ENCODE measurements at places on chromosomes 7 and 10. TPM values are rescaled to one million over a fixed set of nuclear protein-coding genes. Genes with fewer than 3 reads are reported as not detected.

PIP gene
- not detected for total RNA-seq

- H3K36me3 ChIP-seq: peaks cover 7% of the 10 kb centered on the region
- no peak for DNase-seq
- no peak overlapping the region for H3K4me3 ChIP-seq
- no peak overlapping the region for H3K27ac ChIP-seq
These were observed 33.3 kb downstream of the CHCHD3 start for GRCh38 chr7:133048589-133048988.

LRIT1 gene
- total RNA-seq: not detected

DNA sequence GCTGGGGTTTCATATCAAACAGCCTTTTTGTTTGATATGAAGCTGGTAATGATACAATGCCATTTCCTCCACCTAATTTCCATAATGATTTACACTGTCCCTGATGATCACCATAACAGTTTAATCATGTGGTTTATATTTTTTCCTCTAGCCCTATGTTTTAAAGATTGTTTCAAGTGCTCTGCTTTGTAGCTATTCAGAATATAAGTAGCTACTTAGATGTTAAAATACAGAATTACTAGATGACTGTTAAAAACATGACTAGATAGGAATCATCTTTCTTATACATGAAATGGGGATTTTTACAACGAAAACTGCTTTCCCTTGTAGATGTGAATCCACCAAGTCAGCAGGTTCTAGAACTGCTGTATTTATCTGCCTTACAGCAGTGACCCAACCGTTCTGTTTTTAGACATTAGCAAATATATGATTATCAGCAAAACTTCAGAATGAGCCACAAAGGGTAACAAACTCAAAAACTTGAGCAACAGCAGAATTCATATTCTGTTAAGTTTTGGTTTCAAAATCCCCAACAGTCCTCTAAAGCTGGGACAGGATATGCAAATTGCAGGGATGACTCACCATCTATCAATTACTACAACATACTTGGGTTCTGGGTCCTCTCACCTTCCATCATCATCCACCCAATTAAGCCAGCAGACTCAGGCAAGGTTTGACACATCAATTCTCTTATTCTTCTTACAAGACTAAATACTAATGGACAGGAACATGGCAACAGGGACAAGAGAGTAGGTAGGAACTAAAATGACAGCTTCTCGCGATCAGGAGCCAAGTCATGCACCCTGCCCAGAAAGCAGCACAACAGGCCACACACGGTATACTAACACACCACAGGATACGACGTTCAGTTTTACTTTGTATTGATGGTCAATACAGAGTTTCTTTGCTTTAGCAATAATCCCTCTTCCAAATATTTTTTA, 83.9 kb downstream of the PIP4K2A start:
- H3K27me3 ChIP-seq: no peaks in the 10 kb centered on the region
- H3K4me3 ChIP-seq: peak overlapping the region; percentile 76
- peak overlapping the region; percentile 95 for H3K27ac ChIP-seq
- H3K36me3 ChIP-seq: peaks cover 16% of the 10 kb centered on the region
- H3K4me1 ChIP-seq: peaks cover 79% of the 10 kb centered on the region
- DNase-seq: peak; percentile 84

ACTR3C gene
- 7.9 TPM for total RNA-seq

GRCh38 chr7:41755096-41755495, 52.2 kb upstream of the INHBA start:
- H3K4me1 ChIP-seq: no peaks in the 10 kb centered on the region
- DNase-seq: no peak
- no peak overlapping the region for H3K4me3 ChIP-seq
- no peak overlapping the region for H3K27ac ChIP-seq

- no peaks in the 10 kb centered on the region for H3K36me3 ChIP-seq
- H3K4me1 ChIP-seq: peaks cover 8% of the 10 kb centered on the region
These were observed 34.8 kb upstream of the SEPHS1 start for GRCh38 chr10:13382703-13383398.

ELFN1 gene
- total RNA-seq: not detected
